Activated CD8-positive, alpha-beta T cell treated with anti-CD3 and anti-CD28 coated beads for 36 hours (primary cell): ENCODE measurements at places on chromosomes 16 and 17. TPM values are rescaled to one million over a fixed set of nuclear protein-coding genes. Genes with fewer than 3 reads are reported as not detected.

DNA sequence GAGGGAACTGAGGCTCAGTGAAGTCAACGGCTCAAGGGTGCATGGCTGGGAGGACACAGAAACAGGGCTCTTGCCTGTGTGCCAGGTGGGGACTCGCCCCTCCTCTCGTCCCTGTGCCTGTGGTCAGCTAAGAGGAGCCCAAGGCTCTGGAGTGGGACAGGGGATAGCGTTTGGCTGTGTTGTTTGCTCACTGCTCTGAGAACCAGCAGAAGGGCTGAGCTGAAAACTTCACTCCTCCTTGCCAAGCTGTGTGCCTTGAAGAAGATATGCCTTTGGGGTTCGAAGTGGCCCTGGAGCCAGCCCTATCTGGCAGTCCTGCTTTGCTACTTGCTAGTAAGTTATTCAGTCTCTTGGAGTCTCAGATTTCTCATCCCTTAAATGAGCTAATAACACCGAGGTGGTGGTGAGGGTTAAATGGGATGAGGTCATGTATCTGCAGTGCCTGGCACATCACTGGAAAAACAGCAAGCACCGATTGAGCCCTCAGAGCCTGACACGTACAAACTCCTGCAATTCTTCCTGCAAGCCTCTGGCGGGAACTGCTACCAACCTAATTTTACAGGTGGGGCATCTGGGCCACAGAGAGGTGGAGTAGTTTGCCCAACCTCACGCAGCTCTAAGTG, 17.7 kb downstream of the FOXL1 start:
- no peaks in the 10 kb centered on the region for H3K36me3 ChIP-seq
- DNase-seq = no peak
- no peak overlapping the region for H3K27ac ChIP-seq
- peaks cover 21% of the 10 kb centered on the region for H3K27me3 ChIP-seq

MILR1 gene
- 2.3 TPM for total RNA-seq

DNA sequence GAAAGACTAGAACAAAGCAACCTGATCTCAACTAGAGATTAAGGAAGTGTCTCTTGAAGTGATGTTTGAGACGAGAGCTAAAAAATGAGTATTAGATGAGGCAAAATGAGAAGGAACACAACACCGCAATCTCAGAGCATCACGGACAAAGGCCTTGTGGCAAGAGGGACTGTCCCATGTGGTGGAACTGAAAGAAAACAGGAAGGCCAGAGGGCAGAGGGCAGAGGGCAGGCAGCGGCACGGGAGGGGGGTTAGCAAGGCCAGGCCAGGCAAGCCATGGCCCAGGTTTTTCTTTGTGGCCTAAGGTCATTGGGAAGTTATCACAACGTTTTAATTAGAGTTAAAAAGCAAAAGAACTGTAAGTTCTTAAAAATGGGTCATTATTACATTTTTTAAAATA, 22.5 kb downstream of the RPA1 start:
- H3K36me3 ChIP-seq = peaks cover 36% of the 10 kb centered on the region
- H3K4me3 ChIP-seq = no peak overlapping the region
- H3K27me3 ChIP-seq = no peaks in the 10 kb centered on the region
- H3K27ac ChIP-seq = peak overlapping the region; percentile 60
- H3K4me1 ChIP-seq = no peaks in the 10 kb centered on the region
- DNase-seq = no peak

- peak; percentile 63 for DNase-seq
- H3K4me3 ChIP-seq = no peak overlapping the region
- H3K4me1 ChIP-seq = peaks cover 20% of the 10 kb centered on the region
- no peak overlapping the region for H3K27ac ChIP-seq
Measured at GRCh38 chr17:6666077-6666521, 14.5 kb downstream of the C17orf100 start.

GRCh38 chr16:58654560-58655214, 25.1 kb upstream of the CNOT1 start:
- no peak overlapping the region for H3K27ac ChIP-seq
- no peak overlapping the region for H3K4me3 ChIP-seq
- DNase-seq = no peak
- H3K36me3 ChIP-seq = no peaks in the 10 kb centered on the region
- no peaks in the 10 kb centered on the region for H3K27me3 ChIP-seq

GRCh38 chr17:38705803-38706504, 881 bp downstream of the MLLT6 start:
- peaks cover 43% of the 10 kb centered on the region for H3K4me1 ChIP-seq
- peak overlapping the region; percentile 90 for H3K27ac ChIP-seq
- H3K27me3 ChIP-seq = no peaks in the 10 kb centered on the region
- H3K36me3 ChIP-seq = peaks cover 52% of the 10 kb centered on the region
- H3K4me3 ChIP-seq = peak overlapping the region; percentile 98

- H3K36me3 ChIP-seq = no peaks in the 10 kb centered on the region
- H3K4me1 ChIP-seq = no peaks in the 10 kb centered on the region
- no peak overlapping the region for H3K4me3 ChIP-seq
- no peak overlapping the region for H3K27ac ChIP-seq
- no peak for DNase-seq
Measured at GRCh38 chr17:57819285-57819684, 30.6 kb downstream of the MRPS23 start.

GRCh38 chr17:77143306-77143705, 2.5 kb downstream of the SEC14L1 start:
- H3K27me3 ChIP-seq = no peaks in the 10 kb centered on the region
- H3K27ac ChIP-seq = peak overlapping the region; percentile 6
- no peak for DNase-seq
- H3K4me3 ChIP-seq = no peak overlapping the region
- peaks cover 55% of the 10 kb centered on the region for H3K4me1 ChIP-seq

DNA sequence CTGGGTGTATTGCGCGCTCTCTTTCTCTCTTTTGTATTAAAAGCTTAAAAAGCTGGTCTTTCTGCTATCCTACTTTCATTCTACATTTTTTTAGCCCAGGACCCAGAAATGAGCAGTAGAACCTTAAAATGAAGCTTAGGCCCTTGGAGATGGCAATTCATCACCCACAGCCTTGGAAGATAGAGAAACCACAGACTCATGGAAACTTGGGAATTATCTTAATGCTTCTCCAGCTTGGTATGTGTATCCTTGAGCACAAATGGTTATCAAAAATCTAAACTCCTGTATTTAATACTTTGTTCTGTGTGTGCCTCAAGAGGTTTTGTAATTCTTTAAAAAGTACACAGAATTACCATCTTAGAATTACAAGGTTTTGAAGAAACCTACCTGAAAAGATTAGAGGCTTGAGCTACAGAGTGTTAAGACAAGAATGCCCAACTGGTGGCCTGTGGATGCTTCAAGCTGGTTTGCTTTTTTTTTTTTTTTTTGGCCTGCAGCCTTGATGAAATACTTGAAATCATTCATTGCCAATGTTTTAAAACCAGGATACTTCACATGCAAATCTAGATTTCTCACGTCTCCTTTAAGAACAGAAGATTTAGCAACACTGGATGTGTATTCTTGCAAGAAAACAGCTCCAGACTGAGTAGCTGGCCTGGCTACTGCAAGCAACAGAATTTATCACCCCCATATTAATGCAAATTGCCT, 105.0 kb downstream of the XYLT1 start:
- peaks cover 90% of the 10 kb centered on the region for H3K4me1 ChIP-seq
- H3K27ac ChIP-seq = peak overlapping the region; percentile 37
- H3K27me3 ChIP-seq = no peaks in the 10 kb centered on the region
- peaks cover 9% of the 10 kb centered on the region for H3K36me3 ChIP-seq

- DNase-seq = no peak
- H3K27me3 ChIP-seq = peaks cover 2% of the 10 kb centered on the region
- no peak overlapping the region for H3K27ac ChIP-seq
- no peak overlapping the region for H3K4me3 ChIP-seq
Measured at GRCh38 chr17:28500712-28501379, 5.3 kb upstream of the FOXN1 start.

DNA sequence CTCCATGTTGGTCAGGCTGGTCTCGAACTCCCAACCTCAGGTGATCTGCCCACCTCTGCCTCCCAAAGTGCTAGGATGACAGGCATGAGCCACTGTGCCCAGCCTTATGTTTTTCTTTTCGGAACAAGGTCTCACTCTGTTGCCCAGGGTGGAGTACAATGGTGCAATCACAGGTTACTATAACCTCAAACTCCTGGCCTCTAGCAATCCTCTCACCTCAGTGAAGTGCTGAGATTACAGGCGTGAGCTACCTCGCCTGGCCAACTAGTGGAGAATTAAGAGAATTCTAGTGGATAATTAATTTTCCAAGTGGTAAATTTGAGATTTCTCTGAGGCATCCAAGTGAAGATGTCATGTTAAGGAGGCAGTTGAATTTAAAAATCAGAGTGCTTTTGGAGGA, 2.9 kb upstream of the FBXO47 start:
- H3K27me3 ChIP-seq = no peaks in the 10 kb centered on the region
- DNase-seq = no peak
- no peak overlapping the region for H3K4me3 ChIP-seq
- no peak overlapping the region for H3K27ac ChIP-seq

- H3K27ac ChIP-seq = no peak overlapping the region
- H3K4me1 ChIP-seq = no peaks in the 10 kb centered on the region
- H3K27me3 ChIP-seq = peaks cover 4% of the 10 kb centered on the region
Measured at GRCh38 chr17:50318501-50319285, 27.2 kb upstream of the XYLT2 start.

SMIM5 gene
- total RNA-seq = 0.07 TPM

MT2A gene
- 141 TPM for total RNA-seq

DNA sequence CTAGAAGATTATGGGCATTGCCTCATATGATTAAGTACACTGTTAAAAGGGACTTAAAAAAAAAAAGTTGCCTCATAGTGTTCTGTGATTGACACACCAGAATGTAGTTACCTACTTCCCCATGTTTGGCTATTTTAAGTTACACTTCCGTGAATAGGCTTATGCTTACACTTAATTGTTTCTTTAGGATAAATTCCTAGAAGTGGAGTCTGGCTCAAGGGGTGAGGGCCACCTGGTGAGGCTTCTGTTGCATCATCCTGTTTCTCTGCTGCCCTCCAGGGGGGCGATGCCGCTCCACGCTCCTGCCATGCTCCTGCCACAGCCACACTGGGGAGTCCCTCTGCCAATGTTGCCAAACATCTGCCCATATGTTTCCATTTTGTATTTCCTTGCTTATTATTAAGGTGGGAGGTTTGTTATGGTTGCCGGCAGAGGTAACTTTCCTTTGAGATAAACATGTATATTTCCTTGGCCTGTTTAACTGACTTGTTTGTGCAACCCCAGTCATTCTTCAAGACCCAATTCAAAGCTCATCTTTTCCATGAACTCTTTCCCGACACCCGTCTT, 73.1 kb downstream of the KSR1 start:
- peak; percentile 58 for DNase-seq
- H3K4me1 ChIP-seq = peaks cover 61% of the 10 kb centered on the region
- H3K36me3 ChIP-seq = peaks cover 3% of the 10 kb centered on the region
- H3K27ac ChIP-seq = peak overlapping the region; percentile 65

GRCh38 chr17:45186801-45187354, 25.2 kb downstream of the HEXIM2 start:
- no peak overlapping the region for H3K4me3 ChIP-seq
- no peaks in the 10 kb centered on the region for H3K4me1 ChIP-seq
- DNase-seq = no peak
- H3K27ac ChIP-seq = no peak overlapping the region
- no peaks in the 10 kb centered on the region for H3K36me3 ChIP-seq
- no peaks in the 10 kb centered on the region for H3K27me3 ChIP-seq

DNA sequence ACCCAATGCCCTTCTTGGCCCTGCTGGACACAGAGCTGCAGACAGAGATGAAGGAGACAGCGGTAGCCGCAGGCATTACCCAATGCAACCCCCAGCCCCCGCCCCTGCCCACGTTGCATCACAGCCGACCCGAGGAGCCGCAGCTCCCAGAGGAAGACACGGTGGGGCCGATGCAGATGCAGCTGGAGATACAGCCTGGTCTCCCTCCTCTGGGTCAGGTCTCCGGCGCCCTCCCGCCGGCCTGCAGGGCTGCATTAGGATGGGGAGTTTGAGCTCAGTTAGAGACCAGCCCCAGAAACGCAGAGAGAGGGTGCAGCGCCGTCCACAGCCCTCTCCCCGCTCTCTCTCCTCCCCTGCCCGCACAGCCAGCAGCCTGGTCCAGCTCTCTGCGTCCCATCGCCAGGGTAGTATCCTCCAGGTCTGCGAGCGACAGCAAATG, 19.4 kb upstream of the UBE2I start:
- H3K27me3 ChIP-seq = peaks cover 34% of the 10 kb centered on the region
- H3K36me3 ChIP-seq = no peaks in the 10 kb centered on the region
- DNase-seq = no peak
- no peaks in the 10 kb centered on the region for H3K4me1 ChIP-seq
- no peak overlapping the region for H3K4me3 ChIP-seq
- H3K27ac ChIP-seq = no peak overlapping the region

DNA sequence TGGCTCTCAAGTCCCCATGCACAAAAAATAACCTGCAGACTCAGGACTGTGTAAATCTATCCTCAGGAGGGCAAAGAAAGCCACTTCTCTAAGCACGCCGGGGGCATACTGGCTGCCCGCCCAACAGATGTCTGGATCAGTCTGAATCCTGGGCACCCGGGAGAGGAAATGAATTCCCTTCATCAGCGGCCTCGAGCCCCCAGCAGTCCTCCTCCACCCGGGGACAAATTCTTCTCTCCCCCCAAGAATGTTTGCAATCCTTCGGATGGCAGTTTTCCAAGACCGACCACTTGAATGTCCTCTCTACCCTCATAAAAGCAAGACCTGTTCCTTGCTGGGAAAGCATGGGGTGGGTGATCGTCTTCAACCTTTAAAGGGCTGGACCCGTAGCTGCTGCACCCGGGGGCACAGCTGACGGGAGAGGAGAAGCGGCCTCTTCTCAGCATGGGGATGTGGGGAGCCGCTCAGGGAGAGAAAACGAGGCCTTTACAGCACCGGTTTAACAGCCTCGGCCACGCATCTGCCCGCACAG, 9.4 kb upstream of the MAP2K3 start:
- no peaks in the 10 kb centered on the region for H3K27me3 ChIP-seq
- no peaks in the 10 kb centered on the region for H3K36me3 ChIP-seq
- peaks cover 34% of the 10 kb centered on the region for H3K4me1 ChIP-seq
- H3K4me3 ChIP-seq = peak overlapping the region; percentile 82

GP1BA gene
- not detected for total RNA-seq

- H3K4me1 ChIP-seq = no peaks in the 10 kb centered on the region
- no peak overlapping the region for H3K27ac ChIP-seq
- no peaks in the 10 kb centered on the region for H3K27me3 ChIP-seq
- H3K4me3 ChIP-seq = no peak overlapping the region
- DNase-seq = no peak
- no peaks in the 10 kb centered on the region for H3K36me3 ChIP-seq
Measured at GRCh38 chr16:57791195-57791892, 10.9 kb downstream of the KIFC3 start.

- H3K4me3 ChIP-seq = no peak overlapping the region
- H3K27ac ChIP-seq = peak overlapping the region; percentile 30
- peaks cover 5% of the 10 kb centered on the region for H3K36me3 ChIP-seq
Measured at GRCh38 chr17:18179804-18180203, 3.8 kb upstream of the ALKBH5 start.

TNP2 gene
- total RNA-seq = not detected

KRT39 gene
- total RNA-seq = not detected

GRCh38 chr17:12940699-12941098, 77.1 kb downstream of the ELAC2 start:
- H3K4me1 ChIP-seq = no peaks in the 10 kb centered on the region
- peaks cover 1% of the 10 kb centered on the region for H3K27me3 ChIP-seq
- H3K36me3 ChIP-seq = no peaks in the 10 kb centered on the region
- no peak overlapping the region for H3K4me3 ChIP-seq
- no peak for DNase-seq

ASPHD1 gene
- total RNA-seq = 2.1 TPM

- peaks cover 7% of the 10 kb centered on the region for H3K36me3 ChIP-seq
- peaks cover 26% of the 10 kb centered on the region for H3K4me1 ChIP-seq
- H3K4me3 ChIP-seq = no peak overlapping the region
- H3K27ac ChIP-seq = no peak overlapping the region
- peaks cover 36% of the 10 kb centered on the region for H3K27me3 ChIP-seq
- DNase-seq = peak; percentile 60
Measured at GRCh38 chr16:67179421-67180080, 4.2 kb downstream of the MATCAP1 start.

- H3K4me1 ChIP-seq = peaks cover 30% of the 10 kb centered on the region
- H3K27ac ChIP-seq = peak overlapping the region; percentile 21
- no peak overlapping the region for H3K4me3 ChIP-seq
- no peaks in the 10 kb centered on the region for H3K27me3 ChIP-seq
- DNase-seq = no peak
- peaks cover 56% of the 10 kb centered on the region for H3K36me3 ChIP-seq
Measured at GRCh38 chr17:2292100-2292499, 11.5 kb downstream of the SMG6 start.
